RKO (cell line): ENCODE measurements at places on chromosomes 13 and 19.
A peak's percentile ranks its signal among the peaks of the same experiment; 100 is the strongest.

DNA sequence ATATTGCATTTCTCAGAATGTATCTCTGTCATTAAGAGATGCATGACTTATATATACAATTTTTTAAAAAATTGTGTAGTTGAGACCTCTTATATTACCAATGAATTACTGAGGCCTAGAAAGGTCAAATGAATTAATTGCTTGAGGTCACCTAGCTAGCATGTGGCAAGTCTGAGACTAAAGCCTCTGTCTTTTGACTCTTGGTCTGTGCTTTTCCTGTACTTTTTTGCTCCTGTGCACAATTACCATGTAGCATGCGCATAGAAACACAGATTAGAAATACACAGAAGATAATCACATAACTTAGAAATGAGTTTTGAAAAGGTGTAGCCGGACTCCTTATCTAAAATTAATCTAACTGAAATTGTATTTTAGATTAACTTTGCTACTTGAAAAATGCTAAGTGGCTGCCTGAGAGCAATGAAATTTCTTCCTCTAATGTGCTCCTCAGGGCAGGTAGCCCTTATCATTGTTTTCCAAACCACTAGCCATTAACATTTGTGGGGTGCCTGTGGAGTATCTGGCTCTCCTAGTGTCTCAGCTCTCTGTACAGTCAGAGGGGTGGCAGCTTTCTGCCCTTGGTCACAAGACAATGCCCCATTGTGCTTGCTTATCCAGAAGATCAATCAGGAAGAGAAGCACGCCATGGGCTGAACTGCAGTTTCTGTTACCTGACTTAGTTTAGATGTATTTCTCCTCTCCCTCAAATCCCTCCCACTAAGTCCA lies 119.6 kb downstream of the RFC3 start:
- DNase-seq: no peak

DNA sequence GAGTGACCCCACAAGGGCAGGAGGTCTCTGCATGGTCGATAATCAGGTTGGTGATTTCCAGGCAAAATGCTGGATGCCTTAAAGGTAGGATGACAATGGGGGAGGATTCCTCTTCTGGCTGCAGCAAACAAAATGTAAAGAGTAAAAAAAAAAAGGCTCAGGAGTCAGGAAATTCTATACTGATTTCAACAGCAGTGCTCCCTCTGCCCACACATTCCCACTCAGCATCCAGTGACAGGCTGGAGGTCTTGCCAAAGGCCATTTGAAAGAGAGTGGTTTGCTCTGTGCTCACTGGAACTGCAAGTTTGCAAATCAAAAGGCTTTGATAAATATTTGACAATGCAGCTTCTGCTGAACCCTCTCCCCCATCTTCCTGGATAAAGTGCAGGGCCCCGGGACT lies 135.4 kb downstream of the TNFRSF19 start:
- DNase-seq: no peak

DNA sequence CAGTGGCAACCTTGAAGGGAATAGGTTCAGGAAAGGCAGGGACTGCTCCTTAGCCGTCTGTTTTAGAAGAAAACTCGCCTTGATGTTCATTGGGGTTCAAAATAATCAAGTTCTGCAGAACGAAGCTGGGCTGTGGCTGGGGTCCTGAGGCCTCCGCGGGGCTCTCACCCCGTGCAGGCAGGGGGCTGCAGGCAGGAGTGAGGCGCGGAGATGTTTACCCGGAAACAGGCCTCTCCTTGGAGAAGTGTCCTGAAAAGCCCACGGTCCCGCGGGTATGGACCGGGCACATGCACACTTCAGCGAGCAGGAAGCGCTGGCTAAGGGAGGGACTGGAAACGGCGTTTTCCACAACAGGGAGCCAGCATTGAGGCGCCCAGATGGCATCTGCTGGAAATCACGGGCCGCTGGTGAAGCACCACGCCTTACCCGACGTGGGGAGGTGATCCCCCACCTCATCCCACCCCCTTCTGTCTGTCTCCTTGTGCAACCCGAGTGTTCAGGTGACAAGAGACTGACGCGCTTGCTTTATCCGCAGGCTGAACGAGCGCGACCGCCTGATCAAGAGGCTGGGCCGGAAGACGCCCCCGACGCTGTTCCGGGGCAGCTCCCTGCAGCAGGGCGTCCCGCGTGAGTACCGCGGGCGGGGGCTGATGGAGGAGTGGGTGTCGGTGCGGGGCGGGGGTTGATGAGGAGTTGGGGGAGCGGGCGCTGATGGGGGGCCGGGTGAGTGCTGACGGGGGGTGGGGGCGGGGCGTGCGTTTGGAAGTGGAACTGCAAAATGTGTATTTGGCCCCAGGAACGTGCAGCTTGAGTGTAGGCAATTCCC lies 39.6 kb downstream of the SHISA2 start:
- DNase-seq: no peak

DNA sequence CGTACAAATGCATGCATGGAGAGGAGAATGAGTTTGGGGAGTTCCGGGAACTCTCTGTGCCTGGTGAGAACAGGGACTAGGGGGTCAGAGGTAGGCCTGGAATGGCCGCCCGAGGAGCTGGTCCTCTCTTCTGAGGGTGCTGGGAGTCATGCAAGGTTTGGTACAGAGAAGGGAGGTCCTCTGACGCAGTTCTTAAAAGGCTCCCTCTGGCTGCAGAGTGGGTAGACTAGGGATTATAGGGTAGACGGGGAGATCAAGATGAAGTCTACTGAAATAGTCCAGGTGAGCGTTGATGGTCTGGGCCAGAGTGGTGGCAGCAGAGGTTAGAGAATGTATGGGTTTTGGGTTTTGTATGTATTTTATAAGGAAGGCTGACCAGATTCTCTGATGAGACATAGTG lies 796 bp downstream of the ZNF304 start:
- no peak for DNase-seq

GRCh38 chr13:36859259-36859658 lies 40.2 kb downstream of the RFXAP start:
- no peak for DNase-seq

DNA sequence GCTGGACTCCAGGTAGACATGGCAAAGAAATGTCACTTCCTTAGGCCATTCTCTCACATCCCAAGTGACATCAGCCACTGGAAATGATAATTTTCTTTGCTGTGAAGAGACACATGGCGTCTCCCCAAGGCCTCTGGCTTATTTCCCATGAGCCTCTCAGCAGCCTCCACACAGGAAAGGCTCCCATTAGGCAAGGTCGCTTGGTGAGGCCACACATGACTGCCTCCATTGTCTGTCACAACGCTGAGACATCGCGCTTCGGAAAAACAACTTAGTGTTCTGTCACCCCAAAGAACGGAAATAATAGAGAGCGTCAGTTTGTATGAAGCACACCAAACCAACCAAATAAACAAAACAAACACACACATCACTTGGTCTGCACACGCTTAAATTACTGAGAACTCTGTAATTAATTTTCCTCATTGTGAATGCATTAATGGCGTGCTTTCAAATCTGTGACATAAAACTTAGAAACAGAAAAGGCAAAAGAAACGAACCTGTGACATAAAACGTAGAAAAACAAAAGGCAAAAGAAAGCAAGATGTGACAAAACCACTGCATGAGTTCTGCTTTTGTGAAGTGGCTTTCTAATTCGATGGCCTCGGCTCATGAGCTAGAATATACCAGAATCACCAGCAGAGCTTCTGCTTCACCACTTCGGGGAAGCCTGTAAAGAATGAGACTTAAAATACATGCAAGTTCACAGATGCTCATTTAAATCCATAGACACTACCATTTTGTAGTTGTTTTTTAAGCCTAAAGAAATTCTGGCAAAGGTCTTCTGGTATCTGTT lies 404.2 kb upstream of the SGCG start:
- DNase-seq: no peak

- DNase-seq: no peak
Measured at GRCh38 chr13:36430247-36431203, 1.8 kb upstream of the CCNA1 start.

- peak; percentile 68 for DNase-seq
Measured at GRCh38 chr13:41465241-41465847, 8.0 kb downstream of the RGCC start.

DNA sequence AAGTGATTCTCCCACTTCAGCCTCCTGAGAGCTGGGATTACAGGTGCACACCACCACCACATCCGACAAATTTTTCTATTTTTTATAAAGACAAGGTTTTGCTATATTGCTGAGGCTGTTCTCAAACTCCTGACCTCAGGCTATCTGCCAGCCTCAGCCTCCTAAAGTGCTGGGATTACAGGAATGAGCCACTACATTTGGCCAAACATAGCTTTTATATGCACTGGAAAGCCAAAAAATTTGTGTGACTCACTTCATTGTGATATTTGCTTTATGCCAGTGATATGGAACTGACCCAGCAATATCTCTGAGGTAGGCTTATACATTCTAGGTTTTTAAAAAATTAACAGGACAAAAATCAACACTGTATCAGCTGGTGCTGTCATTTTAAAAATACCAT lies 26.8 kb upstream of the ACOD1 start:
- DNase-seq: no peak

DNA sequence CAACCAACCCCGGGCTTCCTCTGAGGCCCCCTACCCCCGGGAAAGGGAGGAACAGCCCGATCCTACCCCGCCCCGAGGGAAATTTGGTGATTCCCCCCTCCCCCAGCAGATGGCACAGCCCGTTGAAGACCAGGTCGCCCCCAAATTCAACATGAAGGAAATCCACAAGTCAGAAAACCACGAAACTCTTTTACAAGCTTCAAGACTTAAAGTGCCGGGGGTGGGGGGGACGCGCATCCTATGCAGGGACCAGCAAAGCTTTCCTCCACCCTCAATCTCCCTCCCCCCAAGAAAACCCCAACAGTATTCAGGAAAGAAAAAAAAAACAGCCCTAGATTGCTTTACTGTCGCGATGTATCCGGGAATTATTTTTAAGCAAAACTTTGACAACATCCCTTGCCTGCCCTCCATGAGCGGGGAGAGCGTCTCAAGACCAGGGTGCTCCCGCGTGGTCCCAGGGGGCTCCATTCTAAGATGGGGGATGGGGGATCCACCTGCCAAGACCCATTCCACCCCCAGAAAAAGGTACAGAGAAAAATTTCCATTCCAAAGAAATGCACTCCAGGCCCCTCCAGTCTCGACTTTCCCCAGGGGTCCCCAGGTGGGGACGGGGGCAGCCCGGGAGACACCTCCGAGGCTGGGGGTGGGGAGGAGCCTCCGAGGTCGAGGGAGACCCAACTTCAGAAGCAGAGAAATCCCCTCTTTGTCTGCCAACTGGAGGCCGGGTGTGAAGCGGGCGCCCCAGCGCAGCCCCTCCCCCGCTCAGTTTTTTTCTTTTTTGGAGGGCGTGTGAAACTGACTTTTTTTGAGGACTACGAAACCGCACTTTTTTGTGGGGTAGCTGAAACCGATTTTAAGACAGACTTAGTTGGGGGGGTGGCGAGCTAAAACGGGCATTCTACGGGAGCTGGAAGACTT lies 1.5 kb downstream of the TCF3 start:
- peak; percentile 58 for DNase-seq

DNA sequence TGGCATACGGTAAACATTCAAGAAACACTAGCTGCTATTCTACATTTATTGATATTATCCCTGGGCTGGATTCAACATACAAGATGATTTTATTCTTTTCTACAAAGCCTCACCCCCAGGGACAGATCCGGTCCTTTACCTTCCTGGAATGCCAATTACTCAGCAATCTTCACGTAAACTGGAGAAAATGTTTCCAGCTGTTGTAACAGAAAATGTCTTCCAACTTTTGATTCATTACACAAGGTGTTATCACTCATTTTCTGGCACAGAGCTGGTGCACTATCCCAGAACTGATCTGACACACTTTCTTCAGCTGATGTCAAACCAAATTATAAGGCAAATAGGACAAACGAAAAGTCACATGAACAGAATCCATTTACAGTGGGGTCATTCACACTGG lies 33.1 kb downstream of the DCLK1 start:
- DNase-seq: no peak

GRCh38 chr13:43324129-43324528 lies 300.7 kb downstream of the DNAJC15 start:
- no peak for DNase-seq

- DNase-seq: no peak
Measured at GRCh38 chr19:28492201-28492600, 720.8 kb downstream of the UQCRFS1 start.

DNA sequence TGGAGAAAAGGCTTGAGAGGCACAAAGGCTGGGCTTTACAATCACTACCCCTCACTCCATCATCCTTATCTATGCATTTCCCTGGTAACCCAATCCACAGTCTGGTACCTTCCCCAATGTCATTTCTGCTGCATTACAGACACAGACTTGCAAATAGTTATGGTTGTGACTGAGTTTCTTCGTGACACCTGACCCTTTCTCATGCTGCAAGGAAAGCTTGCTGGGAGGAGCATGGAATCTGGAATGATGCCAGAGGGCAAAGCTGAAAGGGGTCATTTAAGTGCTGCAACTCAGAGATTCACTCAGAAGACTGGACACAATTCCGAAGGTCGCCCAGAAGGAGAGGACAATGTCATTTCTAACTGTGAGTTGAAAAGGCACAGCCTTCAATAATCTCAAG lies at the start of gene LGALS16:
TSS of gene LGALS16 (plus strand) at position 301 of the 400 bp plus-strand sequence. CDS start at position 350, 49 bp downstream.
- DNase-seq: no peak
